Nucleus accumbens (tissue), 56 donors: ENCODE measurements at places on chromosomes 3 and 15.

DNA sequence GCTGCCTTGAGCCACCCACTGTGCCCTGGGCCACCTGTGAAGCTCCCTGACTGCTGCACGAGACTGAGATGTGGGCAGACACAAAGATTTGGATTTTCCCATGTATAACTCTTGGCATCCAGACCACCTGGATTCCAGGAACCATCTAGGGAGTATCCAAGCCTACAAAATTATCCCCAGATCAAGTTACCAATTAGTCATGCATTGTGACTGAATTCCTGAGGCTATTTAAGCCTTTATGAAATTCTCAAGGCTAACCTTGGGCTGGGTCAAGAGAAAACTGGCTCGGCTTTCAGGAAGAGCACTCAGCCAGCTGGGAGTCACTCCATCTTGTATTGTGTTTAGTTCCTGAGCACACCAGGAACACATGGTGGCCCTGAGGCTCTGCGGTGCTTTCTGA, 13.3 kb upstream of the ATP13A5 start:
- no peak for DNase-seq

DNA sequence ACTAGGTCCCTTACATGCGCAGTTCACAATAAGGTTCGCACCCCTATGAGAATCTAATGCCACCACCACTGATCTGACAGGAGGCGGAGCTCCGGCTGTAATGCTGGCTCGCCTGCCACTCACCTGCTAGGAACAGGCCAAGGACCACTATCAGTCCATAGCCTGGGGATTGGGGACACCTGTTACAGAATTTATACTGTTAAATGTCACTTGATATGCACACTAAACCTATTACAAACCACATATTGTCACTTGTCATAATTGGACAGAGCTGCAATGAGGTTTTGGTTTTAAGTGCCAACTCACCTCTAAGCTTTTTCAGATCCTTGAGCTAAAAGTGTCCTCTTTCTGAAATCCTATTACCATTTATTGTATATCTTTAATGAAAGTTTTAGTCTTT, 507.9 kb upstream of the TPRG1 start:
- DNase-seq, result no peak

- no peak for DNase-seq
Measured at GRCh38 chr3:69993757-69994156, 5.8 kb upstream of the SAMMSON start.

- no peak for DNase-seq
Measured at GRCh38 chr3:106161246-106161645, 292.4 kb upstream of the CBLB start.

- DNase-seq, result no peak
Measured at GRCh38 chr3:38636881-38637280, 12.6 kb downstream of the SCN5A start.

- DNase-seq, result no peak
Measured at GRCh38 chr15:27973886-27974285, 125.2 kb downstream of the OCA2 start.

GRCh38 chr3:172082269-172082668, 42.9 kb downstream of the FNDC3B start:
- no peak for DNase-seq

- DNase-seq, result no peak
Measured at GRCh38 chr3:49296781-49297411, 19.9 kb upstream of the C3orf62 start.

GRCh38 chr3:71436337-71436736, 147.2 kb downstream of the FOXP1 start:
- DNase-seq, result no peak
